ENCODE measurements at places on chromosomes 2 and 18. TPM values are rescaled to one million over a fixed set of nuclear protein-coding genes. Genes with fewer than 3 reads are reported as not detected.

DNA sequence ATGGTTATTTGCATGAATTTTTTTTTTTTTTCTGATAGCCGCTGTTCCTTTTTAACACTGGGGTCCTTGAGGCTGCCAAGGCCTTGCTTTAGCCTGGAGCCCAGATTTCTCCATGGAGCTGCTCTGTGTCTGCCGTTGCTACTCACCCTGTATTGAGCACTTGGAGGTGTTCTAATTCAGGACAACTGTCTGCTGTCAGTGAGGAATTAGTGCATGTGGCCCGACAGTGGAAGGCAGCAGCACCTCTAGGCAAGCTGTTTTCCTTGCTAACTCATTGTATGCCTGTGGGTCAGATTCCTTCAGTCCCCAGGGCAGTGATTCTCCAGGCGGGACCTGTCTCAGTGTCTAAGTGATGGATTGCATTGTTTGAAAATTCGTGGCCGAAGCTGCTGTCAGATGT is 147.7 kb upstream of the DPP10 start:
- H3K4me3 ChIP-seq = no peak overlapping the region
- no peaks in the 10 kb centered on the region for H3K36me3 ChIP-seq
- no peak for DNase-seq
- H3K27ac ChIP-seq = no peak overlapping the region
- H3K4me1 ChIP-seq = no peaks in the 10 kb centered on the region
- no peaks in the 10 kb centered on the region for H3K27me3 ChIP-seq

- no peaks in the 10 kb centered on the region for H3K4me1 ChIP-seq
- H3K27me3 ChIP-seq = peaks cover 34% of the 10 kb centered on the region
- H3K27ac ChIP-seq = no peak overlapping the region
- no peak overlapping the region for H3K4me3 ChIP-seq
- no peaks in the 10 kb centered on the region for H3K36me3 ChIP-seq
Observed at GRCh38 chr18:25935356-25935755, 155.1 kb downstream of the SS18 start.

PPM1G gene
- 136 TPM for total RNA-seq

DNA sequence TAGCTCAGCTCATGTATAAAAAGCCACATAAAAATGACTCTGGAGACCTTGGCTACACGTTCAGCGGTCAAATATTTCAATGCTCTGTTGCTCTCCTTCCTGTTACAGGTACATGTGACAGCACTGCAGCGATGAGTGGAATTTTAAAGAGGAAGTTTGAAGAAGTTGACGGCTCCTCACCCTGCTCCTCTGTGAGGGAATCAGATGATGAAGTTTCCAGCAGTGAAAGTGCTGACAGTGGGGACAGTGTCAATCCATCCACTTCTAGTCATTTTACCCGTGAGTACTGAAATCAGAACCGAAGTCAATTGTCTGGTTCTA is 125.4 kb downstream of the CSRNP3 start:
- no peaks in the 10 kb centered on the region for H3K27me3 ChIP-seq

DNA sequence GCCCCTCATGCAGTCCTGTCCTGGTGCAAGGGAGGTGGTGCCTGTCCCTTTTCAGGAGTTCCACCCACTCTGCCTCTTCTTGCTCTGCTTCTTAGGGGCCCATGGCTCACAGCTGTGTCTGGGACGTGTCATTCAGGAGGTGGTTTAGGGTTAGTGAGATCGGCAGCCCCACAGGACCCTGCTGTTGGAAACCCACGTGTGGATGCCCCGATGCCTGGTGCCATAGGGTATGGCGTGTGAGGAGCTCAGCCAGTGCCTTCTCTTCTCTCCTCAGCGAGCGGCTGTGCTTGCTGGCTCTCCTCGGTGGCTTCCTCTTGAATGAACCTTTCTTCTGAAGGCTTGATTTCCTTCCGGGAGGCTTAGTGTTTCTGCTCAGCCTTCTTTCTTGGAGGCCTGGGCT is 55.2 kb downstream of the LDLRAD4 start:
- H3K27me3 ChIP-seq = peaks cover 23% of the 10 kb centered on the region
- H3K4me1 ChIP-seq = peaks cover 29% of the 10 kb centered on the region
- peak overlapping the region; percentile 40 for H3K4me3 ChIP-seq
- H3K36me3 ChIP-seq = no peaks in the 10 kb centered on the region
- DNase-seq = no peak

GRCh38 chr2:98908931-98909316 is 27.1 kb downstream of the CRACDL start:
- peaks cover 44% of the 10 kb centered on the region for H3K4me1 ChIP-seq
- H3K4me3 ChIP-seq = no peak overlapping the region
- no peak overlapping the region for H3K27ac ChIP-seq
- DNase-seq = peak; percentile 42

- no peak overlapping the region for H3K27ac ChIP-seq
- H3K36me3 ChIP-seq = no peaks in the 10 kb centered on the region
- DNase-seq = no peak
- no peaks in the 10 kb centered on the region for H3K4me1 ChIP-seq
- H3K27me3 ChIP-seq = peaks cover 5% of the 10 kb centered on the region
Observed at GRCh38 chr18:2223849-2224248, 347.5 kb downstream of the METTL4 start.

- H3K27me3 ChIP-seq = no peaks in the 10 kb centered on the region
- H3K4me1 ChIP-seq = no peaks in the 10 kb centered on the region
- H3K4me3 ChIP-seq = no peak overlapping the region
- DNase-seq = no peak
- no peaks in the 10 kb centered on the region for H3K36me3 ChIP-seq
- no peak overlapping the region for H3K27ac ChIP-seq
Observed at GRCh38 chr2:49035481-49035880, 118.8 kb downstream of the FSHR start.

- no peaks in the 10 kb centered on the region for H3K4me1 ChIP-seq
- no peaks in the 10 kb centered on the region for H3K27me3 ChIP-seq
- H3K4me3 ChIP-seq = no peak overlapping the region
- H3K27ac ChIP-seq = no peak overlapping the region
- peaks cover 1% of the 10 kb centered on the region for H3K36me3 ChIP-seq
Observed at GRCh38 chr2:11310212-11310611, 34.2 kb downstream of the ROCK2 start.

BMP10 gene
- total RNA-seq = not detected

CCBE1 gene
- total RNA-seq = 0.12 TPM

UGT1A5 gene
- not detected for total RNA-seq

- no peak overlapping the region for H3K4me3 ChIP-seq
- H3K36me3 ChIP-seq = no peaks in the 10 kb centered on the region
- no peak overlapping the region for H3K27ac ChIP-seq
- DNase-seq = no peak
- no peaks in the 10 kb centered on the region for H3K4me1 ChIP-seq
Observed at GRCh38 chr2:231330311-231330710, 65.2 kb upstream of the B3GNT7 start.

DNA sequence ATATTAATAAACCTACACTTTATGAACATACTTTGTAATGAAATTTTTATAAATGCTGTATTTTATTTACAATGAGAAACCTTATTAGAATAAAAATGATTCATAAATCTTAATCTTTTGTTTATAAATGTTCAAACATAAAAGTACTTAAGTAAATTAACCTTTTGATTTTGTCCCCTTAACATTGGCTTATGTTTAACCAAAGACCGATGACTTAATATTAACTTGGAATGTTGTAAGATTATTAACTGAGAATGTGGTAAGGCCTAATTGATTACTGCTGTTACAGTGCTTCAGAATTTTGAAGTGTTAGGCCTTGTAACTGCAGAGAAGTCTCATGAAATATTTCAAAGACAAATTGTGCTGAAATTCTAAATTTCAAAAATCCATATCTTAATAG is 5.7 kb downstream of the CPS1 start:
- H3K4me1 ChIP-seq = no peaks in the 10 kb centered on the region
- no peak overlapping the region for H3K27ac ChIP-seq
- no peaks in the 10 kb centered on the region for H3K27me3 ChIP-seq

DNA sequence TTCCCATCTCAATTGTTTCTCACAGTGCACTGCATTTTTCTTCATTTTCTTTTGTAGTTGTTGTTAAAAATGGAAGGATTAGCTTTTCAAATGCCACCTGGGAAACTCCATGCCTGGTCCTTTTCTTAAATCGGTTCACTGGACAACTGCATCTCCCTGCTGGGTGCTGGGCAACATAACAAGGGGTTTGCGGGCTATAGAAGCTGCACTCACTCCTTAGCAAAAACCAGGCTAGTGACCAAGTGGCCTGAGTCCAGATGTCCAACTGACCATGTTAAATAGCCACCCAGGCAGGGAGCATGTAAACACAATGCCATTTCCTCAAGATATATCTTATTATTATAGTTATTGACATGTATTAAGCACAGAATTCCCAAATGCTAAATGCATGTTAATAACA is 264.9 kb downstream of the ICOS start:
- H3K4me3 ChIP-seq = no peak overlapping the region
- H3K27ac ChIP-seq = no peak overlapping the region
- no peak for DNase-seq
- no peaks in the 10 kb centered on the region for H3K4me1 ChIP-seq

- no peak overlapping the region for H3K27ac ChIP-seq
- no peak overlapping the region for H3K4me3 ChIP-seq
- peaks cover 54% of the 10 kb centered on the region for H3K27me3 ChIP-seq
- DNase-seq = no peak
- H3K4me1 ChIP-seq = peaks cover 2% of the 10 kb centered on the region
Observed at GRCh38 chr2:27291865-27292264, 9.6 kb downstream of the TRIM54 start.

- no peak overlapping the region for H3K27ac ChIP-seq
- peaks cover 2% of the 10 kb centered on the region for H3K36me3 ChIP-seq
- peaks cover 10% of the 10 kb centered on the region for H3K4me1 ChIP-seq
- H3K27me3 ChIP-seq = peaks cover 10% of the 10 kb centered on the region
- peak; percentile 54 for DNase-seq
Observed at GRCh38 chr2:160703648-160704585, 210.3 kb upstream of the RBMS1 start.

DNA sequence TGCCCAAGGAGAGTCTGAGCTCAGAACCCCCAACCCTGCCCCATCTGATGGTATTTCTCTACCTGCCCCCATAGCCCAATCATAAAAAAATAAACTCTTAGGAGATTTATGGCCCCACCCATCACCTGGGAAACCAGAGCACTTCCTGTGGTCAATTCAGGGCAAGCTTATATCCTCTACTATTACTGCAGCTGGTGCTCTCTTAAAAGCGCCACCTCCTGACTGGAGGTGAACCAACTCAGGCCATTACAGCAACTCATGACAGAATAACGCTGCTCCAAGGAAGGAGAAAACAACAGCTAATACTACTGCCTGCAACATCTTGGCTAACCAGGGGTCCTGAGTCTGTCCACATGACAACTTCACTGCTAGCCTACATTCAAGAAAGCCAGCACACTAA is 195.7 kb downstream of the MTCL1 start:
- peaks cover 17% of the 10 kb centered on the region for H3K27me3 ChIP-seq
- H3K27ac ChIP-seq = no peak overlapping the region
- H3K36me3 ChIP-seq = no peaks in the 10 kb centered on the region
- no peaks in the 10 kb centered on the region for H3K4me1 ChIP-seq

GRCh38 chr2:104434318-104434792 is 419.6 kb upstream of the POU3F3 start:
- H3K27ac ChIP-seq = no peak overlapping the region
- no peak for DNase-seq
- H3K36me3 ChIP-seq = no peaks in the 10 kb centered on the region
- H3K4me1 ChIP-seq = peaks cover 2% of the 10 kb centered on the region

GRCh38 chr2:16485251-16485650 is 180.4 kb downstream of the CYRIA start:
- no peaks in the 10 kb centered on the region for H3K4me1 ChIP-seq
- no peaks in the 10 kb centered on the region for H3K27me3 ChIP-seq
- DNase-seq = no peak
- H3K27ac ChIP-seq = no peak overlapping the region
- H3K4me3 ChIP-seq = no peak overlapping the region

TRIB2 gene
- total RNA-seq = 14.3 TPM

HAAO gene
- total RNA-seq = not detected

CASP10 gene
- 37.4 TPM for total RNA-seq

C2orf80 gene
- not detected for total RNA-seq

DNA sequence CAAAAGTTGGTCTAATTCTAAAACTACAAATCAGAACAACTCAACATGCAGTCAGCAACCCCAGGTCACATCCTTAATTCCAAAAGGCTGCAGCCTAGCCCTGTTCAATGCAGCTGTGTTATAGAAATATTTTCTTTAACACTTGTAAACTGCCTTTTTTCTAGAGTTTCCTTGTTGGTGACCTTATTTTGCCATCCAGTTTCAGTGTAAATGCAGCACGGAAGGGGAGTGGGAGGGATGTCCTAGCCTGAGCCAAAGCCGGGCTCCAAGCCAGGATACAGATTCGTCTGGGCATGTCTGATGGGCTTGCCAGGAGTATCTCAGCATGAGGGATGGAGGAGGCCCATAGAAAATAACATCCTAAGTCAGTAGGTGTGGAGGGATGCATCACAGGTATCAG is 17.7 kb upstream of the SP3 start:
- no peaks in the 10 kb centered on the region for H3K27me3 ChIP-seq
- H3K27ac ChIP-seq = no peak overlapping the region
- H3K4me3 ChIP-seq = no peak overlapping the region
- no peaks in the 10 kb centered on the region for H3K4me1 ChIP-seq
- DNase-seq = no peak
- H3K36me3 ChIP-seq = no peaks in the 10 kb centered on the region

- no peak overlapping the region for H3K27ac ChIP-seq
- no peak for DNase-seq
Observed at GRCh38 chr2:180145163-180145562, 138.1 kb upstream of the CWC22 start.

- no peak overlapping the region for H3K27ac ChIP-seq
- no peak for DNase-seq
- H3K27me3 ChIP-seq = peaks cover 48% of the 10 kb centered on the region
- no peaks in the 10 kb centered on the region for H3K36me3 ChIP-seq
Observed at GRCh38 chr2:238852206-238852869, 4.5 kb downstream of the TWIST2 start.

DNA sequence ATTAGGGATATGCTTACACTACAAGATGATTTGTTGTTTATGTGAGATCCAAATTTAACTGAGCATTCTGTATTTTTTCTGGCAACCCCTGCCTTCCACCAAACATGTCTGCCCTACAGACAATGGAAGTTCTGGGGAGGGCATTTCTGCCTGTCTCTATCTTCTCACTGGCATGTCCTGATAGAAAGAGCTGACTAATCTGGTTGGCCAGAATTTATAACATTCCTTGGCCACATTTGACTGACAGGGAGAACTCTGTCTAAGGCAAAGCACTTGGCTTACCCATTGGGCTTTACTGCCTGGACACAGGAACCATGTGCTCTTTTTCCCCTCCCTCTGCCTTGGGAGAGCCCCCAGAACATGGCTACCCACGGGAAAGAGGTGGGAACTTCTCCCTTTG is 70.6 kb upstream of the TMEM178A start:
- no peak for DNase-seq
- H3K36me3 ChIP-seq = no peaks in the 10 kb centered on the region
- H3K27me3 ChIP-seq = no peaks in the 10 kb centered on the region
- H3K4me1 ChIP-seq = no peaks in the 10 kb centered on the region

GRCh38 chr2:172701250-172701649 is 34.4 kb upstream of the RAPGEF4 start:
- no peaks in the 10 kb centered on the region for H3K36me3 ChIP-seq
- peaks cover 12% of the 10 kb centered on the region for H3K4me1 ChIP-seq
- H3K27me3 ChIP-seq = peaks cover 23% of the 10 kb centered on the region
- H3K27ac ChIP-seq = no peak overlapping the region
- DNase-seq = no peak
